ENCODE measurements at places on chromosomes 6 and 20. TPM values are rescaled to one million over a fixed set of nuclear protein-coding genes. Genes with fewer than 3 reads are reported as not detected.

GRCh38 chr6:16450285-16450684, 211.9 kb downstream of the GMPR start:
- DNase-seq = no peak
- H3K4me1 ChIP-seq = no peaks in the 10 kb centered on the region
- no peak overlapping the region for H3K27ac ChIP-seq

DNA sequence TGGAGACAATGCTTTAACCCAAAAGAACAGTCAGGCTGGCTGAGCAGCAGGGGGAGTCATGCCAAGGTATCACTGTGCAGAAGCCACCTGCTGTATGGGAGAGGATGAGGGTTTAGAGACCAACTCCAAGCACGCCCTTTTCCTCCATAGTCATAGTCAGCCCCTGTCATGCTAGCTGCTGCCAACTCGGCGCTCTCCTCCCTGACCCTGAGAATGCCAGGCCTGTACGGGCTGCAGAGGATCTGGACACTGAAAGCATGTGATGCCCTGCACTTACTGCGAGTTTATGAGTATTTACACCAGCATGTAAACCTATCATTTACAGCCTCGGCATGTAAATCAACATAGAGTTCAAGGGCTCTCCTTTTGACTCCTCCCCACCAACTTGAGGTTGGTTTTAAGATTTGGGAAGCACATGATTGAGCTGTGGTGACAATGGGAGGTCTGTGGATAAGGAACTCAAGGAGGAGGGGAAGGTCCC, 11.7 kb upstream of the SCUBE3 start:
- peak; percentile 38 for DNase-seq
- H3K27me3 ChIP-seq = peaks cover 14% of the 10 kb centered on the region
- H3K27ac ChIP-seq = no peak overlapping the region
- H3K36me3 ChIP-seq = no peaks in the 10 kb centered on the region

PROKR2 gene
- polyA plus RNA-seq = 1.8 TPM

- H3K4me1 ChIP-seq = peaks cover 24% of the 10 kb centered on the region
- no peak for DNase-seq
- H3K27me3 ChIP-seq = no peaks in the 10 kb centered on the region
- H3K27ac ChIP-seq = no peak overlapping the region
- H3K36me3 ChIP-seq = no peaks in the 10 kb centered on the region
- H3K4me3 ChIP-seq = no peak overlapping the region
Measured at GRCh38 chr6:111713811-111714210, 108.1 kb upstream of the TRAF3IP2 start.

- 0 out of 2 replicates have a peak, but pooled peaks cover 9% of the 10 kb centered on the region for H3K4me1 ChIP-seq
- H3K4me3 ChIP-seq = no peak overlapping the region
- no peaks in the 10 kb centered on the region for H3K36me3 ChIP-seq
- DNase-seq = no peak
Measured at GRCh38 chr20:16580147-16580546, 6.9 kb upstream of the KIF16B start.

DNA sequence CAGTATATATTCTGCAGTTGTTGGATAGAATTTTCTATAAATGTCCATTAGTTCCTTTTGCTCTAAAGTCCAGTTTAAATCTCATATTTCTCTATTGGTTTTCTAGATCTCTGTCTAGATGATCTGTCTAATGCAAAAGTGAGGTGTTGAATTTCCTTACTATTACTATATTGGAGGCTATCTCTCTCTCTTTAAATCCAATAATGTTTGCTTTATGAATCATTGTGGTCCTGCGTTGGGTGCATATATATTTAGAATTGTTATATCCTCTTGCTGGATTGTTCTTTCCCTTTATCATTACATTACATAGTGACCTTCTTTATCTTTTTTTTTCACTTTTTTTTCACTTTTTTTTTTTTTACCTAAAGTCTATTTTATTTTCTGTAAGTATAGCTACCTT, 208.5 kb upstream of the ASCC3 start:
- no peak for DNase-seq
- H3K4me3 ChIP-seq = no peak overlapping the region
- no peak overlapping the region for H3K27ac ChIP-seq
- no peaks in the 10 kb centered on the region for H3K36me3 ChIP-seq
- no peaks in the 10 kb centered on the region for H3K27me3 ChIP-seq
- H3K4me1 ChIP-seq = peaks cover 31% of the 10 kb centered on the region

TRAM2 gene
- polyA plus RNA-seq = 3.9 TPM

DNA sequence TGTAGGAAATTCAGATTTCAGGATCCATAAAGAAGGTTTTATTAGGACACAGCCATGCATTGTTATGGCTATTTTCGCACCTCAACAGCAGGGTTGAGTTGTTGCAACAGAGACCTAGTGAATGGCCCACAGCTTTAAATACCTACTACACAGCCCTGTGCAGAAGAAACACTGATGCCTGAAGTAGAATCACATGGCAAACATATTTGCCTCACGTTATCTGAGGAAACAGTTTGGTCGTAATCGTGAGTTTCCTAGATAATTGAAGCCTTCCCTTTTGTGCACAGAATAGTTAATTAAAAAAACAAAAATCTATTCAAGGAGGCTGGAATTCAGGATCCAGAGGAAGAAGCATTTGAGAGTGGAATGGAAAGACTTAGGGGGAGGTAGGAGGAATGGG, 55.1 kb downstream of the GCNT2 start:
- H3K27ac ChIP-seq = peak overlapping the region; percentile 96
- H3K4me1 ChIP-seq = peaks cover 96% of the 10 kb centered on the region
- no peaks in the 10 kb centered on the region for H3K36me3 ChIP-seq
- H3K27me3 ChIP-seq = no peaks in the 10 kb centered on the region
- no peak for DNase-seq

- no peaks in the 10 kb centered on the region for H3K27me3 ChIP-seq
- H3K4me1 ChIP-seq = no peaks in the 10 kb centered on the region
- no peak overlapping the region for H3K27ac ChIP-seq
- no peak for DNase-seq
- no peak overlapping the region for H3K4me3 ChIP-seq
Measured at GRCh38 chr20:38125157-38126056, 39.7 kb downstream of the TGM2 start.

- no peak overlapping the region for H3K4me3 ChIP-seq
- H3K27me3 ChIP-seq = no peaks in the 10 kb centered on the region
- no peaks in the 10 kb centered on the region for H3K36me3 ChIP-seq
- no peaks in the 10 kb centered on the region for H3K4me1 ChIP-seq
Measured at GRCh38 chr20:9241232-9241692, 172.4 kb downstream of the PLCB4 start.

DNA sequence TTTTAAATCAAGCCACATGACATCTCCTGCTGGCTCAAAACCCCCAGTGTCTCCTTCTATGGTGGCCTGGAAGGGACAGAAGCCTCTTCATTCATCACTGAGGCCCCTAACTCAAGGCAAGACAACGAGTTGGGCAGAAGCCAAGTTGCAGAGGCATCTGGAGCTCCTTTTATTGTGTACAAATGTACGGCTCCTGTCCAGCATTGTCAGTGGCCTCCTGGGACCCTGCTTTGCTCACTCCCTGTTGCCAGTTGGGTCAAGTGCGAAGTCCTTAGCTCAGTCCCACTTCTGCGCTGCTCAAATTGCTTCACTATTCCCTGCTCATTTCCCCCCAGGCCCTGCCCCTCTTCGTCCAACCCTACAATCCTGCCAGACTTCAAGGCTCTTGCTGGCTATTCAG, 181.2 kb upstream of the PMEPA1 start:
- H3K27ac ChIP-seq = no peak overlapping the region
- no peak for DNase-seq
- no peaks in the 10 kb centered on the region for H3K36me3 ChIP-seq
- no peaks in the 10 kb centered on the region for H3K27me3 ChIP-seq

GRCh38 chr6:63430985-63431519, 111.3 kb upstream of the LGSN start:
- no peak for DNase-seq
- no peak overlapping the region for H3K4me3 ChIP-seq
- H3K4me1 ChIP-seq = no peaks in the 10 kb centered on the region
- H3K27me3 ChIP-seq = no peaks in the 10 kb centered on the region

- H3K27ac ChIP-seq = no peak overlapping the region
- H3K27me3 ChIP-seq = no peaks in the 10 kb centered on the region
- H3K4me1 ChIP-seq = no peaks in the 10 kb centered on the region
- H3K4me3 ChIP-seq = no peak overlapping the region
Measured at GRCh38 chr20:3106658-3107463, 22.3 kb upstream of the AVP start.

- H3K4me3 ChIP-seq = no peak overlapping the region
- peak; percentile 69 for DNase-seq
- no peaks in the 10 kb centered on the region for H3K36me3 ChIP-seq
- no peaks in the 10 kb centered on the region for H3K27me3 ChIP-seq
Measured at GRCh38 chr6:10951675-10952282, 64.9 kb downstream of the SYCP2L start.

GRCh38 chr6:11854408-11855165, 76.0 kb upstream of the ADTRP start:
- no peak for DNase-seq
- H3K36me3 ChIP-seq = no peaks in the 10 kb centered on the region
- no peaks in the 10 kb centered on the region for H3K4me1 ChIP-seq
- no peak overlapping the region for H3K27ac ChIP-seq
- no peak overlapping the region for H3K4me3 ChIP-seq

DNA sequence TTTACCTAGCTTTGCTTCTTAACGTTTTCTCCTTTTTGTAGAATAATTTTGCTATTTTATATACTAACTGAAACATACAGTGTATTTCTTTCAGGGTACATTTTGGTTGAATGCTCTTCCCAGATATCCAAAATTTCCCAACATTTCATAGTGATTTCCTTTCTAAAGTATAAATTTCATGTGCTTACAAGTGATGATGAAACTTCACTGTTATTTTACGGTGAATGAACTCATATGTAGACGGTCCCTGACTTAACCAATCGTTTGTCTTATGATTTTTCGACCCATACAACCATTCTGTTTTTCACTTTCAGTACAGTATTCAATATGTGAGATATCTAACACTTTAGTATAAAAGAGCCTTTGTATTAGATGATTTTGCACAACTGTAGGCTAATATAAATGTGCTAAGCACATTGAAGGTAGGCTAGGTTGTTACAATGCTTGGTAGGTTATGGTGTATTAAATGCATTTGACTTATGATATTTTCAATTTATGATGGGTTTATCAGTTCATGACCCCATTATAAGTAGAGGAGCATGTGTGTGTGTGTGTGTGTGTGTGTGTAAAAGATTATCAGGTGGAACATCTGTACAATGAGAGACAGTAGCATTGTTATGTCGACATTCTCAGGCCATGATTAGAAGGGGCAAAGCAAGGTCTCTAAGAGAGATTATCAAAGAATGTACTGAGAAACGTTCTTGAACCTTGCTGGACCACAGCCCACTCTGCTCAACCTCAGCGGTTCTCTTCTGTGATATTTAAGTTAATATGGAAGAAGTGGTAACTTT, 20.9 kb downstream of the HIVEP1 start:
- no peaks in the 10 kb centered on the region for H3K36me3 ChIP-seq
- no peaks in the 10 kb centered on the region for H3K27me3 ChIP-seq
- DNase-seq = no peak
- no peak overlapping the region for H3K27ac ChIP-seq
- no peak overlapping the region for H3K4me3 ChIP-seq

C6orf89 gene
- polyA plus RNA-seq = 3.6 TPM

GRCh38 chr6:46061497-46061896, 45.8 kb upstream of the CLIC5 start:
- no peak for DNase-seq
- H3K27me3 ChIP-seq = no peaks in the 10 kb centered on the region
- no peak overlapping the region for H3K27ac ChIP-seq
- no peaks in the 10 kb centered on the region for H3K36me3 ChIP-seq

DNA sequence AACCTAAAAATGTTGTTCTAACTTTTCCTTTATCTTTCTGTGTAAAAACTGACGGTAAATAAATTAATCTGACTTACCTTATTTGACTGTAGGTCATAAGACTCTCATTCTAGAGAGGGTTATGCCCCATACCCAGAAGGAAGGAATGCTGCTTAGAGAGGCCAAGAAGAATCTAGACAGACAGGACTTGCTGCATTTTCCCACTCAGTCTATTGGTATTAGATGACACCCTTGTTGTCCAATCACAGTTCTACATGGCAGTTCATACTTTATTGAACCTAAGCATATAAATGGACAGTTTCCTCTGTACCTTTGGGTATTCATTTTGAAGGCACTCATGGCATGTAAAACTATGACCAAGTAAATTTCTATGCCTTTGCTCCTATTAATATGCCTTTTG, 359.6 kb upstream of the ID4 start:
- H3K4me3 ChIP-seq = no peak overlapping the region
- no peak for DNase-seq
- no peak overlapping the region for H3K27ac ChIP-seq

SLC22A7 gene
- 0.14 TPM for polyA plus RNA-seq

DNA sequence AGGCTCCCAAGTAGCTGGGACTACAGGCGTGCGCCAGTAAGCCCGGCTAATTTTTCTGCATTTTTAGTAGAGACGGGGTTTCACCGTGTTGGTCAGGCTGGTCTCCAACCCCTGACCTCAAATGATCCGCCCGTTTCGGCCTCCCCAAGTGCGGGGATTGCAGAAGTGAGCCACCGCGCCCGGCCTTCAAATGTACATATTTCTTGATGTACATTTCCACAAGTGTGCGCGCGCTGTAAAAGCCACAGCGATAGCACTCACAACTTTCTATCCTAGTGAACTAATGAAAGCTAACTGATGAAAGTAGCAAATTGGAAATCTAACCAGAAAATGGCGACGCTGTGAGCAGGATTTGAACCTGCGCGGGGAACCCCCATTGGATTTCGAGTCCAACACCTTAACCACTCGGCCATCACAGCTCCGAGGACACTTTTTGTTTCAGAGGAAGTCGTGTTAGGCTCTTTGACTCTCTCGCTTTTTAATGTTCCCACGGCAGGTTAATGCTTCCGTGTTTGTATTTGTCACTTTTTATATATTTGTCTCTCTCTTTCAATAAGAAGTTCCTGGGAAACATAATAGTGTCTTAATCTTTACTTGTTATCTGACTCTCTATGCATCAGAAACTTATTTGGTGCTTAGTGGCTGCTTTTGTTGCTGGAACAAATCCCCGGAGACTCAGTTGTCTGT, 199.4 kb upstream of the ZNF184 start:
- peaks cover 3% of the 10 kb centered on the region for H3K4me1 ChIP-seq
- H3K27ac ChIP-seq = no peak overlapping the region
- peak overlapping the region; percentile 71 for H3K4me3 ChIP-seq
- no peaks in the 10 kb centered on the region for H3K36me3 ChIP-seq
- H3K27me3 ChIP-seq = peaks cover 32% of the 10 kb centered on the region
- DNase-seq = peak; percentile 87

C6orf58 gene
- 0.18 TPM for polyA plus RNA-seq

GRCh38 chr20:51169813-51170212, 146.9 kb upstream of the KCNG1 start:
- peak; percentile 62 for DNase-seq
- H3K27me3 ChIP-seq = peaks cover 20% of the 10 kb centered on the region
- H3K4me1 ChIP-seq = no peaks in the 10 kb centered on the region
- no peaks in the 10 kb centered on the region for H3K36me3 ChIP-seq
- no peak overlapping the region for H3K27ac ChIP-seq

DNA sequence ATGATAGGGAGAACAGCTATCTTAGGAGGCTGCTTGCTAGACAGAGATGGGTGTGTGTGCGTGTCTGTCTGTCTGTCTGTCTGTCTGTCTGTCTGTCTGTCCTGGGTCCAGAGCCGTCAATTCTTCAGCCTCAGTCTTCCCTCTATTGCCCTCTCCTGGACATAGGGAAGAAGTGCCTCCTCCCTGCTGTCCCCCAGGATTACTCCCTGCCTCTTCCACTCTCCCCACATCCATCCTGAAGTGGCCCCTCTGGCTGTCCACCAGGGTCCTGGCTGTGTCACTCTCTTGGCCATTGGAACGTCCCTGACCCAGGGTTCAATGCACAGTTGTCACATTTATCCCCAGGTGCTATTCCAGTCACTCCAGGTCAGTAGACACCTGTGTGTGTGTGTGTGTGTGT, 10.2 kb downstream of the TREML2 start:
- DNase-seq = peak; percentile 35
- H3K36me3 ChIP-seq = no peaks in the 10 kb centered on the region
- H3K4me3 ChIP-seq = no peak overlapping the region
- H3K27me3 ChIP-seq = no peaks in the 10 kb centered on the region
- no peaks in the 10 kb centered on the region for H3K4me1 ChIP-seq
- H3K27ac ChIP-seq = no peak overlapping the region
